Keratinocyte (primary cell): ENCODE measurements at places on chromosomes 3 and 15. TPM values are rescaled to one million over a fixed set of nuclear protein-coding genes. Genes with fewer than 3 reads are reported as not detected.

Gene BSN
- polyA plus RNA-seq, result under 0.01 to 0.01 TPM (median under 0.01 TPM) in 3 replicates

Gene CHRD
- not detected in 3 replicates for polyA plus RNA-seq

Gene OR4M2
- not detected in 3 replicates for polyA plus RNA-seq

Gene ZNF385D
- polyA plus RNA-seq, result 0.25 to 0.66 TPM (median 0.46 TPM) in 3 replicates

Gene CYP19A1
- not detected in 3 replicates for polyA plus RNA-seq

Gene XRN1
- 5.9 to 14.4 TPM (median 11.1 TPM) in 3 replicates for polyA plus RNA-seq

Gene TLR9
- not detected in 3 replicates for polyA plus RNA-seq

Gene MESP1
- polyA plus RNA-seq, result 0.05 TPM in 1 of 3 replicates, not detected in the others

Gene ANP32A
- 41.5 to 93.6 TPM (median 57.6 TPM) in 3 replicates for polyA plus RNA-seq

Gene CNTN4
- polyA plus RNA-seq, result 0.03 TPM in 1 of 3 replicates, not detected in the others

Gene PHC3
- 32.2 to 37.6 TPM (median 37.5 TPM) in 3 replicates for polyA plus RNA-seq

Gene PLA2G4E
- polyA plus RNA-seq, result 1.1 to 6.7 TPM (median 3.5 TPM) in 3 replicates

Gene COLQ
- polyA plus RNA-seq, result 0.22 to 0.79 TPM (median 0.35 TPM) in 3 replicates

Gene KNG1
- 0.12 TPM in 1 of 3 replicates, not detected in the others for polyA plus RNA-seq

Gene KIF23
- 8.3 to 28.8 TPM (median 28.2 TPM) in 3 replicates for polyA plus RNA-seq

Gene TMEM158
- polyA plus RNA-seq, result 2.0 to 3.4 TPM (median 2.0 TPM) in 3 replicates

Gene SFMBT1
- 2.1 to 4.7 TPM (median 4.1 TPM) in 3 replicates for polyA plus RNA-seq

Gene SCG5
- polyA plus RNA-seq, result 14.5 to 29.2 TPM (median 15.8 TPM) in 3 replicates

Gene RPP25
- 0.60 to 1.0 TPM (median 0.62 TPM) in 3 replicates for polyA plus RNA-seq

Gene ARRDC4
- polyA plus RNA-seq, result 21.0 to 34.6 TPM (median 23.1 TPM) in 3 replicates

Gene PATL2
- polyA plus RNA-seq, result 0.15 to 1.0 TPM (median 0.46 TPM) in 3 replicates

Gene SLC12A8
- polyA plus RNA-seq, result 6.9 to 10.1 TPM (median 9.2 TPM) in 3 replicates

Gene GOLGA6L7
- not detected in 3 replicates for polyA plus RNA-seq

Gene OR5K2
- not detected in 3 replicates for polyA plus RNA-seq

Gene KBTBD13
- not detected in 3 replicates for polyA plus RNA-seq

Gene AADACL2
- polyA plus RNA-seq, result 0.30 to 0.38 TPM in 2 of 3 replicates, not detected in the other

Gene TMEM41A
- polyA plus RNA-seq, result 30.8 to 36.8 TPM (median 31.9 TPM) in 3 replicates

Gene LRRC2
- polyA plus RNA-seq, result 0.17 to 0.58 TPM (median 0.51 TPM) in 3 replicates

Gene ARGFX
- not detected in 3 replicates for polyA plus RNA-seq

Gene PPARG
- polyA plus RNA-seq, result 2.4 to 6.1 TPM (median 3.1 TPM) in 3 replicates

Gene FANCD2OS
- polyA plus RNA-seq, result not detected in 3 replicates

Gene GPR87
- 90.0 to 109 TPM (median 106 TPM) in 3 replicates for polyA plus RNA-seq

Gene SLC2A2
- polyA plus RNA-seq, result not detected in 3 replicates

Gene KIF15
- 0.53 to 2.8 TPM (median 2.1 TPM) in 3 replicates for polyA plus RNA-seq

Gene MUC20
- polyA plus RNA-seq, result 0.21 to 0.33 TPM (median 0.25 TPM) in 3 replicates

Gene PLA1A
- 0.08 TPM in 1 of 3 replicates, not detected in the others for polyA plus RNA-seq

Gene LIPH
- 0.58 to 1.7 TPM (median 1.1 TPM) in 3 replicates for polyA plus RNA-seq

Gene GOLGA8J
- polyA plus RNA-seq, result 0.04 TPM in 1 of 3 replicates, not detected in the others

Gene KLHL6
- polyA plus RNA-seq, result 0.10 to 0.30 TPM (median 0.12 TPM) in 3 replicates

Gene MME
- polyA plus RNA-seq, result 1.1 to 10.8 TPM (median 2.0 TPM) in 3 replicates

Gene C3orf85
- polyA plus RNA-seq, result not detected in 3 replicates

Gene SMCO1
- polyA plus RNA-seq, result not detected in 3 replicates

Gene CYB561D2
- polyA plus RNA-seq, result 12.3 to 19.9 TPM (median 17.6 TPM) in 3 replicates

Gene LRRC34
- 0.17 to 0.43 TPM (median 0.36 TPM) in 3 replicates for polyA plus RNA-seq

Gene ADCY5
- 0.04 TPM in 1 of 3 replicates, not detected in the others for polyA plus RNA-seq

Gene FHIT
- 2.2 to 5.0 TPM (median 2.3 TPM) in 3 replicates for polyA plus RNA-seq

Gene CD276
- polyA plus RNA-seq, result 48.9 to 135 TPM (median 62.9 TPM) in 3 replicates

Gene ERICH6
- polyA plus RNA-seq, result 0.03 TPM in 2 of 3 replicates, not detected in the other

Gene PLCB2
- 0.52 to 1.1 TPM (median 0.73 TPM) in 3 replicates for polyA plus RNA-seq
